Naive B cell (primary cell): ENCODE measurements at places on chromosomes 16 and 17. TPM values are rescaled to one million over a fixed set of nuclear protein-coding genes. Genes with fewer than 3 reads are reported as not detected.

DNA sequence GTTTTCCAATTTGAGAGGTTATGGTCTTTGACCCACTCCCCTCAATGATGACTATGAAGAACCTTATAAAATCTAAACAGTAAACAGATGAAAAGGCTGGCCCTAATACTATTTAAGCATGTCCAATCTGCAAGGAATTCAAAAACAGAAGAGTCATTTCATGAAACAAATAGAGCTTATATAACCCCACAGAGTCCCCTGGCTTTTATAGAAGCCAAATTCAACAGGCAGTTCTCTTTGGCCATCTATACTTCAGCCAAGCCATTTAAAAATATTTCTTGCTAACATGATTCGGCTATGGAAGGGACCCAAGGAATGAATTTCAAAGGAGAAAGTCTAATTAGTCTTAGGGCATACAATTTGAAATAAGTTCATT lies 43.4 kb downstream of the SPOP start:
- DNase-seq, result no peak
- H3K27ac ChIP-seq, result no peak overlapping the region
- H3K36me3 ChIP-seq, result peaks cover 4% of the 10 kb centered on the region
- no peak overlapping the region for H3K4me3 ChIP-seq
- no peaks in the 10 kb centered on the region for H3K27me3 ChIP-seq
- H3K4me1 ChIP-seq, result peaks cover 13% of the 10 kb centered on the region

Gene SOST
- polyA plus RNA-seq, result not detected

DNA sequence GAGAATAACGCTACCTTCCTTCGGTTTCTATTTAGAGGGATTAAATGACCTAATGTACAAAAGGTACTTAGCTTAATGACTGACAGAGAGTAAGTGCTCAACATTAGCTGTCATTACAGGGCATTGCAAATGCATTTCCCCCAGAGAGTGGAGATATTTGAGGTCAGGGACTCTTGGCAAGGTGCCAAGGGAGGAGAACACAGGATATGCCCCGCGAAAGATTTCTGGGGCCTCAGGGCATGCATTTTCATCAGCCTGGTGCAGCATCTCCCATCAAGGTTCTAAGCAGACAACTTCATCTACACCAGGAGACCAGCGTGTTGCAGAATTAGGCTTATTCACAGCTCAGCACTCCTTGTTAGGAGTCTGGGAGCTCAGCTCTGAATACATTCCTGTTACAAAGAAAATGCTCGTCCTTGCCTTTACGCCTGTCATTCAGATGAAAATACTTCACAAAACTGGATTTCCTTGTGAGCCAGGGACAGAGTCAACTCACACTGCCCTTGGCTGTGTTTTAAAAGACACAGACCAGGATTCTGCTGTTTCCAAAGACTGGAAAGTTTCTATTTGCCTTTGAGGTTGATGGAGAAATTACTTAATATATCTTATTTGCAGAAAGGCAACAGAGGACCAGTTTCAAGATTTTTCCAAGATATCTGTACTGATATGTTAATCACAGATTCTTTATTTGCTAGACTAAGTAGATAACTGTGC lies 108.2 kb downstream of the VAT1L start:
- no peak for DNase-seq
- H3K4me1 ChIP-seq, result no peaks in the 10 kb centered on the region
- no peaks in the 10 kb centered on the region for H3K27me3 ChIP-seq
- no peaks in the 10 kb centered on the region for H3K36me3 ChIP-seq
- no peak overlapping the region for H3K27ac ChIP-seq

Gene ANKRD40CL
- not detected for polyA plus RNA-seq

Gene ITGAL
- 30.3 TPM for polyA plus RNA-seq

GRCh38 chr17:57085448-57086068 lies 512 bp downstream of the AKAP1 start:
- peak overlapping the region; percentile 88 for H3K4me3 ChIP-seq
- peak overlapping the region; percentile 57 for H3K27ac ChIP-seq
- H3K36me3 ChIP-seq, result no peaks in the 10 kb centered on the region
- peaks cover 33% of the 10 kb centered on the region for H3K4me1 ChIP-seq
- DNase-seq, result no peak
